ENCODE measurements at places on chromosomes 5 and 9.

DNA sequence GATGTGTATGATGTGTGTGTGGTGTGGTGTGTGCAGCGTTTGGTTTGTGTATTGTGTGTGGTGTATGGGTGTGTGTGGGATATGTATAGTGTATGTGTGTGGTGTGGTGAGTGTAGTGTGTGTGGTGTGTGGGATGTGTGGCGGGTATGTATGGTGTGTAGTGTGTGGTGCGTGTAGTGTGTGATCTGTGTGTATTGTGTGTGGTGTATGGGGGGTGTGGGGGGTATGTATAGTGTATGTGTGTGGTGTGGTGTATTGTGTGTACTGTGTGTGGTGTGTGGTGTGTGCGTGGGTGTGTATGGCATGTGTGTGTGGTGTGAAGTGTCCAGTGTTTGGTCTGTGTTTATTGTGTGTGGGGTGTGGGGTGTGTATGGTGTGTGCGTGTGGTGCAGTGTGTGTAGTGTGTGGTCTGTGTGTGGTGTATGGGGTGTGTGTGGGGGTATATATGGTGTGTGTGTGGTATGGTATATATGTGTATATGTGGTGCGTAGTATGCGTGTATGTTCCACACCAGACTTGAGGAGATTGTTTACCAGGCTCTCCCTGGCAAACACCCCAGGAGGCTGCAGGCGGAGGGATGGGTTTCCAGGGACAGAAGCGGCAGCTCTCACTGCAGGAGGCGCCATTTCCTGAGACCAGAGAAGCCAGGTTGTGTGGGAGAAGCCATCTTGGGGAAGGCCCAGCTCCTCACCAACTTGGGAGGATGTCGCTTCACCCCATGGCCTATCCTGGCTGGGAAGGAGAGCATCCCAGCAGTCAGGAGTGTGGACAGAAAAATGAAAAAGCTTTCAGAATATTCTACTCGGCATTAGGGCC, 138.1 kb downstream of the NXNL2 start:
- H3K36me3 ChIP-seq: no peaks in the 10 kb centered on the region
- peaks cover 14% of the 10 kb centered on the region for H3K27me3 ChIP-seq
- no peak overlapping the region for H3K27ac ChIP-seq
- no peaks in the 10 kb centered on the region for H3K4me1 ChIP-seq
- DNase-seq: no peak

GRCh38 chr9:108537756-108538155, 318.0 kb downstream of the ACTL7B start:
- H3K27me3 ChIP-seq: no peaks in the 10 kb centered on the region
- H3K4me1 ChIP-seq: no peaks in the 10 kb centered on the region
- no peak overlapping the region for H3K27ac ChIP-seq
- no peak for DNase-seq
- no peaks in the 10 kb centered on the region for H3K36me3 ChIP-seq
- no peak overlapping the region for H3K4me3 ChIP-seq

- no peak for DNase-seq
- peaks cover 3% of the 10 kb centered on the region for H3K36me3 ChIP-seq
- H3K4me1 ChIP-seq: no peaks in the 10 kb centered on the region
- no peak overlapping the region for H3K4me3 ChIP-seq
- H3K27ac ChIP-seq: no peak overlapping the region
These were observed 35.9 kb upstream of the PTGS1 start for GRCh38 chr9:122334916-122335315.

DNA sequence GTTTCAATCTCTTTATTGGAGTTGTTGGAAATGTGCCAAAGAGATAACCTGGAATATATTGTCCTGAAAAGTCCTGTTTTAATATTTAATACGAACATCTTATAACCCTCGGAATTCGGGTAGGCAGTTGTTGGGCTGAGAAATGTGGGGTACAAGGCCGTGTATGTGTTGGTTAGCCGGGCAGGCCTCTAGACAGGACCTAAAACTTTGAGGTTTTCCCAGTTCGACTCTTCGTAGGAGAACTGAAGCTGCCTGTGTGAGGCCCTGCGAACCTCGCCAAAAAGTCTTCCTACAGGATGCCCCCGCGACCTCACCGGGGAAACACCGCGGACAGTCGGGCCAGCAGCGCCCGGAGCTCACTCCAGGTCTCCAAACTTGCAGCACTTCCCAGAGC, 583 bp upstream of the TJP2 start:
- H3K4me1 ChIP-seq: peaks cover 26% of the 10 kb centered on the region
- no peaks in the 10 kb centered on the region for H3K36me3 ChIP-seq
- H3K4me3 ChIP-seq: peak overlapping the region; percentile 75
- no peak overlapping the region for H3K27ac ChIP-seq
- H3K27me3 ChIP-seq: peaks cover 21% of the 10 kb centered on the region

- H3K4me1 ChIP-seq: peaks cover 3% of the 10 kb centered on the region
- peaks cover 10% of the 10 kb centered on the region for H3K27me3 ChIP-seq
- H3K4me3 ChIP-seq: no peak overlapping the region
- no peaks in the 10 kb centered on the region for H3K36me3 ChIP-seq
These were observed 32.4 kb upstream of the CAST start for GRCh38 chr5:96629774-96630173.

- peaks cover 4% of the 10 kb centered on the region for H3K4me1 ChIP-seq
- no peak for DNase-seq
- no peak overlapping the region for H3K4me3 ChIP-seq
- peaks cover 2% of the 10 kb centered on the region for H3K27me3 ChIP-seq
- no peak overlapping the region for H3K27ac ChIP-seq
These were observed 51.4 kb upstream of the CAST start for GRCh38 chr5:96610747-96611146.

DNA sequence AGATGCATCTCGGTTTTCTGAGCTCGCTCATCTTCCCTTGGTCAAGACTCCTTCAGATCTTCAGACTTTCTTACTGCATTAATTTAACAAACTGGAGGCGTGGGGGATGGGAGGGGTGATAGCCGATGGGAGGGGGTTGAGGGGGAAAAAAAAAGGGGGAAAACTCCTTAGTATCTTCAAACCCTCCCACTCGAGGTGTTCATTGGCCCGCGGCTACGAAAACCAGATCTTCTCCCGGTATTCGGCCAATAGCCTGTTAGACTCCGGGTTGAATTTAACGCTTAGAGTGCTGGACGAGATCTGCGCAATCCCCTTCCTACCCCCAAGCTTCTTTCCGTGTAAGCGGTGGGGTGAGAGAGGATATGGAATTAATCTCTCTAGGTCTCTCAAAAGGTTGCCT, 689 bp upstream of the GLRA1 start:
- DNase-seq: no peak
- no peak overlapping the region for H3K4me3 ChIP-seq
- H3K4me1 ChIP-seq: no peaks in the 10 kb centered on the region

DNA sequence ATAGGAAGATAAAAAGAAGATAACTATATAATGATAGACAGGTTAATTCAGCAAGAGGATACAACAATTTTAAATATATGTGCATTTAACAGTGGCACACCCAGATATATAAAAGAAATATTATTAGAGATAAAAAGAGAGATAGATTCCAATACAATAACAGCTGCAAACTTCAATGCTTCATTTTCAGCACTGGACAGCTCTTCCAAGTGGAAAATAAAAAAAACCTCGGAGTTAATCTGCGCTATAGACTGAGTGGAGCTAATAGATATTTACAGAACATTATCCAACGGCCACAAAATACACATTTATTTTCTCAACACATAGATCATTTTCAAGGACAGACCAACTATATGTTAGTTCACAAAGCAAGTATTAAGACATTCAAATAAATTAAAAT, 1229.5 kb upstream of the CDH6 start:
- no peak for DNase-seq
- no peaks in the 10 kb centered on the region for H3K27me3 ChIP-seq
- H3K36me3 ChIP-seq: no peaks in the 10 kb centered on the region
- H3K27ac ChIP-seq: no peak overlapping the region
- H3K4me3 ChIP-seq: no peak overlapping the region

GRCh38 chr5:176836811-176837706, 26.7 kb downstream of the UNC5A start:
- H3K27me3 ChIP-seq: peaks cover 23% of the 10 kb centered on the region
- H3K36me3 ChIP-seq: peaks cover 2% of the 10 kb centered on the region
- H3K27ac ChIP-seq: no peak overlapping the region
- H3K4me3 ChIP-seq: no peak overlapping the region

DNA sequence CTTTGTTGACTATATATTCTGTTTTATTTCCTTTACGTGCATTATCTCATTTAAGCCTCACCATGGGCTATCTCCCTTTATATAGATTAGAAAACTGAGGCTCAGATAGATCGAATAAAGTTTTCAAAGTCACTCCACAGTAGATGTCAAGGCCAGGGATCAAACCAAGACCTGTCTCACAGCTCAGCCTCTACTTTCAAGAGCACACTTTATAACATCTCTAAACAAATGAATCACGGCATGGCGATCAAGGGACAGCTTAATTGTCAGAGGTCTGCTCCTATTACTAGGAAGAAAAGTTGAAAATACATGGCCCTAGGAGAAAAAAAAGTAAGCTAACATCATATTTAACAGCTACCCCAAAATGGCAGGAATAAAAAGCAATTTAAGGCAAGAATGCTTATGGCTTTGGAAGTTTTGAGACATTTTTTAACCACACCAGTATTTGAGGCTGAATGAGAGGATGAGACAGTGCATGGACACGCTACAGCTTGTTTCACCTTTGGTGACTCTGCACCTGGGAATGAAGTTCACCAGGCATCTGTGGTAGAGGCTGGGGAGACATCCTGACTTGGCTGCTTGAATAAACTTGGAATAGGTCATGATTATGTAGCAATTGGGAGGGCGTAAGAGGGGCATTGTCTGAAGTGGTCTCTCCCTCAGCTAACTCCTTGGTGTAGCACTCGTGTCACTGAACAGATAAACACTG, 486.8 kb upstream of the WWC1 start:
- no peaks in the 10 kb centered on the region for H3K27me3 ChIP-seq
- H3K36me3 ChIP-seq: no peaks in the 10 kb centered on the region
- no peak for DNase-seq
- H3K27ac ChIP-seq: no peak overlapping the region

DNA sequence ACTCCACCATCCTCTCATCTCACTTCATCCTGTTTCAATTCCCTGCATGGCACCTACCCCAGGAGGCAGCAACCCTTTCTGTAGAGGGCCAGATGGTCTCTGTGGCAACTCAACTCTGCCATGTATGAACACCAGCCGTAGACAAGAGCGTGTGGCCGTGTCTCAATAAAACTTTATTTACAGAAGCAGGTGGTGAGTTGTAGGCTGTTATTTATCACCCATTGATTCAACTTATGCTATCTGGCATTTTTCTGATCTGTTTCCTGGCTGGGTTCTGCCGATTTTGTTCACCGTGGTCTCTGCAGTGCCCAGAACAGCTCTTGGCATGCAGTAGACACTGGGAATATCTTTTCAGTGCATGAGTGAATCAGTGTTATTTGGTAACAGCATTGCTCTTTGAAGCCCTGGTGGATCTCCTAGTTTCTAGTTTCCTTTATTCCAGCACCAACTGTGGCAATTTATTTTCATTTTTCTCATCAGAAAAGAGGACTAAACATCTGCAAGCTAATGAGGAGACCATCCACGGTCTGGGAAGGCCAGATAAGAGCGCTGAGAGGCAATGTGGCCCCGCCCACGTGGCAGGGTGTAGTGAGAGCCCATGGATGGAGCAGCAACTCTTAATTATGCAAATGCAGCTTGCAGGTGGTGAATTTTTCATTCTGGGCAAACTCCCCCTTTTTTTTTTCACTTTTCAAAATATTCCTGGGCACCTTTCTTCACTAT, 77.9 kb downstream of the CTSL start:
- H3K4me1 ChIP-seq: no peaks in the 10 kb centered on the region
- no peak overlapping the region for H3K27ac ChIP-seq
- H3K27me3 ChIP-seq: peaks cover 60% of the 10 kb centered on the region
- H3K36me3 ChIP-seq: no peaks in the 10 kb centered on the region
- H3K4me3 ChIP-seq: no peak overlapping the region
- no peak for DNase-seq

GRCh38 chr5:137754188-137754960, at the start of gene HNRNPA0:
Gene HNRNPA0, minus strand, starts transcription at chr5:137754363. Its CDS starts 297 bp downstream, at chr5:137754066.
- H3K36me3 ChIP-seq: peaks cover 27% of the 10 kb centered on the region
- DNase-seq: peak; percentile 99
- peak within 1 kb of the TSS; percentile 99 for H3K4me3 ChIP-seq
- H3K27me3 ChIP-seq: no peaks in the 10 kb centered on the region
- peaks cover 33% of the 10 kb centered on the region for H3K4me1 ChIP-seq

- no peaks in the 10 kb centered on the region for H3K27me3 ChIP-seq
- no peaks in the 10 kb centered on the region for H3K4me1 ChIP-seq
- DNase-seq: no peak
These were observed 142.0 kb downstream of the RORB start for GRCh38 chr9:74639112-74639511.

- peak overlapping the region; percentile 87 for H3K4me3 ChIP-seq
- peaks cover 35% of the 10 kb centered on the region for H3K4me1 ChIP-seq
- no peaks in the 10 kb centered on the region for H3K36me3 ChIP-seq
- H3K27me3 ChIP-seq: no peaks in the 10 kb centered on the region
- peak overlapping the region; percentile 94 for H3K27ac ChIP-seq
- no peak for DNase-seq
These were observed 101.1 kb upstream of the NR4A3 start for GRCh38 chr9:99720455-99721050.

DNA sequence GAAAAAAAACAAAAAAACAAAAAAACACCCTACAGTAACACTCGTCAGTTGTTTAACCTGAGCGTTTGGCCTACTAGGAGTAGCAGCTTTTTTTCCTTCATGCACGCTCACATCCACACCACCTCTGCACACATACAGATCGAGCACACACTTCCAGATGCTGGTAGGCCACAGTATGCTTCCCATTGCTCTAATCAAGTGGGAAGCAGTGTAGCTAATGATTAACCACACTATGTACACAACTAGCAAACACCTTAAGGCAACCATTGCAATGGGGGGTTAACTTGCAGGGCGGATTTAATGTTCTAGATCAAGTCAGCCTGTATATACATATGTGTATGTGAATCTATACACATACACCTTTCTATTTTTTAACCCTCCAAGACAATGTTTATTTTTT, 65.5 kb upstream of the GLRX start:
- no peak overlapping the region for H3K27ac ChIP-seq
- H3K4me3 ChIP-seq: no peak overlapping the region
- no peaks in the 10 kb centered on the region for H3K4me1 ChIP-seq
- peaks cover 14% of the 10 kb centered on the region for H3K36me3 ChIP-seq
- no peak for DNase-seq

GRCh38 chr5:128536254-128537220, 1.5 kb downstream of the FBN2 start:
- H3K4me3 ChIP-seq: no peak overlapping the region
- peaks cover 3% of the 10 kb centered on the region for H3K4me1 ChIP-seq
- DNase-seq: no peak
- H3K36me3 ChIP-seq: peaks cover 4% of the 10 kb centered on the region

- H3K27me3 ChIP-seq: peaks cover 15% of the 10 kb centered on the region
- no peak overlapping the region for H3K27ac ChIP-seq
- no peaks in the 10 kb centered on the region for H3K4me1 ChIP-seq
- no peaks in the 10 kb centered on the region for H3K36me3 ChIP-seq
- DNase-seq: no peak
These were observed 284.2 kb downstream of the NSG2 start for GRCh38 chr5:174329738-174330137.

DNA sequence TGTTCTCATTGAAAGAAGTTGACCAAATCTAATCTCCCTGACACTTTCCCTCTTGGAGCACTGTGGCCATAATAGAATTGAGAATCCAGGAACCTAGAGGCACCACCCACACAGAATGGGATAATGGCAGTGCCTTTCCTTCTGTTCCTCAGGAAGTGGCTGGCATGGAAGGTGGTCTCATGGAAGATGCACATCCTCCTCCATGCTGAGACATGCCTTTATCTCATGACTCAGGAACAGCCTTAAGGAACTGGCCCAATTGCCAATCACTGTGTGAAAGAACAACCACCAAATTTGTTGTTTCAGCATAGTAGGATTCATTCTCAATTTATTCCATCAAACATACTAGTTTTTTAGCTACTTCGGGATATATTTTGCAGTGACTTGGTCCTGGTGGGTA, 137.5 kb upstream of the RASGRF2 start:
- no peaks in the 10 kb centered on the region for H3K27me3 ChIP-seq
- no peak overlapping the region for H3K4me3 ChIP-seq
- no peak for DNase-seq
- no peak overlapping the region for H3K27ac ChIP-seq
- no peaks in the 10 kb centered on the region for H3K4me1 ChIP-seq

All from naive thymus-derived CD8-positive, alpha-beta T cell (primary cell).